Ecto neural progenitor cell (in vitro differentiated cells): ENCODE measurements at places on chromosomes 11 and 22.

DNA sequence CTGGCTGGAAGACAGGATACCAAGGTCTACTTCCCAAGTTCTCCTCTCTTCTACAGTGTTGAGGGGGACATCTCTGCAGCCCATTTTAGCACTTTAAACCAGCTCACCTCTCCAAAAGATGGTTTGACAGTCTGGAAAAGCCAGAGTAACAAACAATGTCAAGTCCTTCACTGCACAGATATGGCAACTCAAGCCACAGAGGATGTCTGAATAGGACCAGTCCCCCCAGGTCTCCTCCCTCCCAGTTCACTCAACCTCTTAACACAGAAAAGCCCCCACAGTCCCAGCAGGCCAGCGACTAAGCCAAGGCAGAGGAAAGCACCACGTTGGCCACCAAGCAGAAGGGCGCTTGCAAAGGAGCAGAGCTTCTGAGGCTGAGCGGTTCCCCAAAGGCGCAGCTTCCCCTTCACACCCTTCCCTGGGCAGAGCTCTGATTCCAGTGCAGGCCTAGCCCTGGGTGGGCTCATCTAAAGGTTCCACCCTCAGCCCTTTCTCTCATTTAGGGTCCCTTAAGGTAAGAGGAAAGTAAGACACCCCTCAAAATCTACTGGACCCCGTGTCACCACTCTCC lies 62.7 kb downstream of the PAK1 start:
- peak; percentile 57 for DNase-seq

DNA sequence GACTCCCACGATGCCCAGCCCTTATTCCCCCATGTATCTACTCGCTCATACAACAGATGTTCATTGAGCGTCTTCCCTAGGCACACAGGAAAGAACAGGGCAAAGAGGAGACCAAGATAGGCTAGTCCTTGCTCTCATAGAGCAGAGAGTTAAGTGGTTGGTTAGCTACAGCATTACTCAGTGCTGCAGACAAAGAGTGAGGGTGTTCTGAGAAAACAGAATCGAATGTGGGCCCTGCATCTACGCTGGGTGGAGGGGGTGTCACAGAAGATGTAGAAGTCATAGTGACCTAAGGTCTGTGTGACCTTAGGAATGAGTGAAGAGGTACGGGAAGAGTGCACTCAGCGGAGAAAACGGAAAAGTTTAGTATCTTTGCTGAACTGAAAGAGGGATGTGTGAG lies 12.3 kb downstream of the PSMD13 start:
- DNase-seq, result no peak

GRCh38 chr11:31943056-31943780 lies 132.1 kb upstream of the PAX6 start:
- no peak for DNase-seq

GRCh38 chr11:19013181-19013857 lies 47.2 kb downstream of the MRGPRX2 start:
- DNase-seq, result no peak

- peak; percentile 83 for DNase-seq
These were observed at the start of gene XNDC1N for GRCh38 chr11:71927820-71928736. Gene XNDC1N (minus strand): TSS chr11:71928594. CDS start chr11:71923353, 5,241 bp downstream.

- DNase-seq, result no peak
These were observed 19.8 kb upstream of the PPP2R1B start for GRCh38 chr11:111785886-111786412.

DNA sequence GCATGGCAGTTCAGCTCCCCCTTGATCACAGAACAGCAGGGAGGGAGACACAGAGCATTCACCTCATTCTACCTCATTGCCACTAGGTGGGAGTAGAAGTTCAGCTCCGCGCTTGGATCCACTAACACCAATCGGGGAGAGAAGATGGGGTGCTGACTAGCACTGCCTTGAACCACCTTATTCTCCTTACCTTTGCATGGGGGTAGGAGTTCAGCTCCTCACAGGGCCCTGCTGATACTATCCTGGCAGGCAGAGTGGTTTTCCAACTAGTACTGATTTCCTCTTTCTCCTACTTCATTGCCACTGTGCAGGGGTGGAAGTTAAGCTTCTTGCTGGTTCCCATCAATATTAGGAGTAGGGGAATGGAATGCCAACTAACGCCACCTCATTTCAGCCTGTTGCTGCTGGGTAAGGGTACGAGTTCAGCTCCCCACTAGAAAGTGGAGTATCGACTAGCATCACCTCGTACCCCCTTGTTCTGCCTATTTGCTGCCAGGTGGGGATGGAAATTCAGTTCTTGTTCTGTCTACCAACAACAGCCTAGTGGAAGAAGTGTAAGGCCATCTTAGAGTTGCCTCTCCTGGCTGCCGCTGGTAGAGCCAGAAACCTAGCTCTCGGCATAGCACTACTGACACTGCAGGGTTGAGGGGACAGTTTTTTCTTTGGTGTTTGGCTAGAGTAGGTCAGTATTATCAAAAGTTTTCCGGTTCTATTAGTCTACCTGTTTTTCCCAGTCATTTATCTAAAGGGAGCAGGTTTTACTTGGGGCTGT lies 550.9 kb upstream of the CCDC90B start:
- DNase-seq, result peak; percentile 71

DNA sequence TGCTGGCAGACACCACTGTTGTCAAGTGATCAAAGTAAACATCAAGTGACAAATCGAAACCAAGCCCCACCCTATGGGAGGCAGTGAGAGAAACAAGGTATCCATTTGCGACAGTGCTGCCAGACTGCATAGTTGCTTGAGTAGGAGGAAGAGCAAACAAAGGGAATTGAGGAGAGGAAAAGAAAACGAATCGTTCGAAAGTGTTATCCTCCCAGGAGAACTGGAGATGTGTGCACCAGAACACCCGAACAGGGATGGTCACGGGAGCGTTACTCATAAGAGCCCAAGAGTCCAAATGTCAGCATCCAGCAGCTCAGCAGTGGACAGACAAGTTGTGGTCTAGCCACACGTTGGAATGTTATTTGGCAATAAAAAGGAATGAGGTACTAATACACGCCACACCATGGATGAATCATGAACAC lies 58.4 kb upstream of the NUP50 start:
- DNase-seq, result no peak

- no peak for DNase-seq
These were observed 175.8 kb downstream of the CSNK2A3 start for GRCh38 chr11:11177156-11177808.

GRCh38 chr11:126090452-126090851 lies 27.8 kb upstream of the CDON start:
- DNase-seq, result no peak

- no peak for DNase-seq
These were observed 33.9 kb downstream of the AAMDC start for GRCh38 chr11:77854838-77855237.

DNA sequence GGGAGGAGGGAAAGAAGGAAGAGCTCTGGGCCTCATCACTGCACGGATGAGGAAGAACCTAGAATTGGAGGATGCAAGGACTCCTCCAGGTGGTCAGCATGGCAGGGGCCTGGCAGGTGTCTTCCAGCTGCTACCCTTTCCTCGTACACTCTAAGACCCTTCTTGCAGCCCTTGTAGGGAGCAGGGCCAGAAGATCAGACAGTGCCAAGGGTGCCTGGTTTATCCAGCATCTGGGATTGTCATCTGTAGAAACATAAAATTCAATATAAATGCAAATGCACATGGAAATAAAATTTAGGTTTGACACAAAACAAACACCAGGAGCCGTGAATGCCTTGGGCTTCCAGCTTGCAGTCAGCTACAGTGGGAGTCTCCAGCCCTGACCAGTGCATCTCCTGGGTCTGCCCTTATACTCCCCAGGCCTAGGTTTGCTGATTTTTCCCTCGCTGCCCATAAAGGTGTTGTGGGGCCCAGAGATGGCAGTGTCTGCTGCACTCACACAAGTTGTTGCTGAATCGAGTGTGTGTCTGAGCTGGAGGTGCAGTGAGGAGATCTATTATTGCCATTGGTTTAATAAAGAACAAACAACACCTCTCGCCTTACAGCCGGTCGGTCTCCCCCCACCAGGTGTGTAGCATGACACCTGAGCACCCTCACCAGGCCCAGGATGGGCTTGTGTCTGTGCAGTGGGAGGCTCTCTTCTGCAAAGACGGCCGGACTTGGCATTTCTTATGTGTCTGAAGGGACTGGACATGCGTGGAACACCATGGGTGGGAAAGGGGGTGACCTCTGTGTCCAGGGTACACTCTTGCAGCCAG lies 87.1 kb downstream of the BCR start:
- no peak for DNase-seq

GRCh38 chr11:70435765-70436500 lies 37.6 kb downstream of the CTTN start:
- no peak for DNase-seq

DNA sequence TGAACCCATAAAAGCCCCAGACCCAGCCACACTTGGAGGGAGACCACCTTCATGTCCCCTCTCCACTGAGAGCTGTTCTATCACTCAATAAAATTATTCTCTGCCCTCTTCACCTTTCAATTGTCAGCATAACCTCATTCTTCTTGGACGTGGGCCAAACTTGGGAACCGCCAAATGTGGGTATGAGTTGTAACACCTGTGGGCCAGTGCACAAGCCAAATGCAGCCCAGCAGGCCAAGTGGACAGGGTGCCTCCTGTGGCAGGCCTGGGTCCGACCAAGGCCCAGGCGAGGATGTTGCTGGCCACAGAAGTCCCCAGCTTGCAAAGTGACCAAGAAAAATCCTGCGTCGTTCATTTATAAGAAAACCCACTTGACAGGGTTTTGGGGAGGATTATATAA lies 621.2 kb downstream of the METTL15 start:
- no peak for DNase-seq

DNA sequence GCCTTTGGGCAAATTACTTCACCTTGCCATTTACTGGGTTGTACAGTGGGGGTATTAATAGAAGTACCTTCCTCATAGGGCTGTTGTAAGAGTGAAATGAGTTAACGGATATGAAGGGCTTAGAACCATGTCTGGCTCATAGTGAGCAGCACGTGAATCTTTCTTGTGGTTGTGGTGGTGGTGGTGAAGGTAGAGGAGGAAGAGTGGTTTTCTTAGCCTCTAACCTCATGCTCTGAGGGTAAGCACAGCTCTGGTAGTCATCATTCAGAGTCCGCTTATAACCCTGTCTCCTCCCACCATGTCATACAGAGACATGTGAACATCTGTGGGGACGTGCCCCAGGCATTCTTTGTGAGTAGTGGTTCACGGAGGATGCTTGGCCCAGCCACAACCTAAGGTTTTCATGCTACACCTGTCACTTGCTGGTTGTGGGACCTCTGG lies 43.6 kb downstream of the TEAD1 start:
- no peak for DNase-seq

DNA sequence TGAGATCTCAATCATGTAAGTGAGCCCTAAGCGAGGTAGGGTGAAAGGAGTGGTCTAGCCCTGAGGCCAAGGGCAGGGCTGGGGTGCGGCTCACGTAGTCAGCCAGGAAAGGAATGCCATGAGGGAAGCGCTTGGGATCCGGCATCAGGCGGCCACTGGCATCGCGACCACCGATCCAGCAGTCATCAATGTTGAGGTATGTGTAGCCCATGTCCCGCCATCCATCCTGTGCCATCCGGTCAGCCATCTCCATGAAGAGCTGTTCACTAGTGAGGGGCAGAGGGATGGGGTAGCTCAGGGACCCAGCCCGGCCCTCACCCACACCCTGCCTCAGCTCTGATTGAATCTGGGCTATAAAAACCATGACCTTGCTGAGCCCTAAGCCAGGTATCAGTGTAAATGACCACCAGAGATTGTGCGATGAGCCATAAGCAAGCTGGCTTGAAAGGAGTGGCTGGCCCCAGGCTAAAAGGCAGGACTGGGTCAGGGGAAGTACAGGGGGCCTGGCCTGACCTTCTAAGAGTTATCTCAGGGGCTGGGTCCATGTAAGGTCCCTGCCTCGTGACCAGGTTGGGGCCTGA lies 2.9 kb downstream of the NAGA start:
- DNase-seq, result no peak

- no peak for DNase-seq
These were observed 1.2 kb downstream of the GUCY1A2 start for GRCh38 chr11:107017104-107017432.

- DNase-seq, result no peak
These were observed 396.8 kb downstream of the GUCY1A2 start for GRCh38 chr11:106621484-106621883.

DNA sequence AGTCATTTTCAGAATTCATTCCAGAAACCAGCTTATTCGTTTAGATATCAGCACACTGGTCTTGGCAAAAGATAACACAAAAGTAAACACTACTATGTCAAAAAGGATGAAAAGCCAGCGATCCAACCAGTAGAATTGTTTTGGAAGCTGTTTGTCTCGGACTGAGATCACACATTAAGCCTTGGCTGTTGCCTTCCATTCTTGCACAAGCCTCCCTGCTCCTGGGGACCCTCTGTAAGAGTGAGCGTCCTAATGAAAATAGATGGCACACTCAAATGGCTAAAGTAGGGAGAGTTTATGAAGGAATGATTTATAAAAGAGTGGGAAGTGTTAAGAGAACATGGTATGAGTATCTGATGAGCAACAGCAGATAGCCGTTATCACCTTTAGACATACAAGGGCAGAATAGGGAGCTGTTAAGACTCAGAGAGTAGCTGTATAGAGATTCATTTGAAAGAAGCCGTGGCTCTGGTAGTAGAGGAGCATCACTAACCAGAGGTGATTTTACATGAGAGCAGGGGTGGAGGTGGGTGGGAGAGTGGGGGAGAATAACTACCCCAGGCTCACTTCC lies 25.2 kb downstream of the PDE3B start:
- no peak for DNase-seq
